ENCODE measurements at places on chromosomes 12 and 14. TPM values are rescaled to one million over a fixed set of nuclear protein-coding genes. Genes with fewer than 3 reads are reported as not detected.

The PRKCH gene
- 2.0 TPM for total RNA-seq

GRCh38 chr14:93214598-93214997 is 7.5 kb downstream of the UBR7 start:
- no peak for DNase-seq

- no peak for DNase-seq
Observed at GRCh38 chr14:54864526-54864925, 38.1 kb downstream of the GCH1 start.

The ESRRB gene
- not detected for total RNA-seq

GRCh38 chr14:97329701-97330100 is 532.5 kb downstream of the VRK1 start:
- DNase-seq: no peak

DNA sequence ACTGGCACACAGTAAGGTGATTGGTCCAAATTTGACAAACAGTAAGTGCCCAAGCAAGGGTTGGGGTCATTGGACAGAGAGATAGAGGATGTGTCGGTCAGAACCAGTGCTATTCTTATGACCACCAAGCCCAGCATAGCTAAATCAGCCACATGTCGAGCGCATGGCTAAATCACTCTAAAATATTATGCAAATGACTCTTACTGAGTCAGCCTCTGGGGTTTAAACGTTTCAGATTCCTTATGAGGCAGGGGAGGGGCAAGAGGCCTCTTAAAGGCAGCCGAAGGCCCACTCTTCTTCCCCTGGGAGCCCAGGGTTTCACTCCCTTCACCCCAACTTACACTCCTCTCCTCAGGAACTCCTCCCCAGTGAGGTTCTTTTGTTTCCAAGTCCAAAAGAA is 603 bp upstream of the ENDOU start:
- DNase-seq: no peak

DNA sequence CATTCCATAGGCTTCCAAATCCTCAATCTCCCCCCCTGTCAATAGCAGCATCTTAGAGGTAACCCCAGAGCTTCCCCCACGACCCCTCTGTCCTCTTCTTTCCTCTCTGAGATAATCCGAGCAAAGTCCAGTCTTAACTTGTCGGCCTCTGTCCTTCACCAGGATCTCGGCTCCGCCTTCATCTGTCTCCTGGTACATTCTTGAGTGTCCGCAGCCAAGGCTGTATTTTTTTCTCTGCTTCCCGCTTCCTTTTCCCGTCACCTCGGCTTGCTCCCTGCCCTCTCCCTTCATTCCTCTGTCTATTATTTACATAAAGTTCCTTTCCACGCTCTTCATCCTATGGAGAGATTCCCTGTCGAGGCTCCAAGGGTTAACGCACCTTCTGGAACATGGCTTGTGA is 153.9 kb upstream of the GSC start:
- no peak for DNase-seq

GRCh38 chr12:47910486-47910885 is 5.7 kb upstream of the VDR start:
- no peak for DNase-seq

DNA sequence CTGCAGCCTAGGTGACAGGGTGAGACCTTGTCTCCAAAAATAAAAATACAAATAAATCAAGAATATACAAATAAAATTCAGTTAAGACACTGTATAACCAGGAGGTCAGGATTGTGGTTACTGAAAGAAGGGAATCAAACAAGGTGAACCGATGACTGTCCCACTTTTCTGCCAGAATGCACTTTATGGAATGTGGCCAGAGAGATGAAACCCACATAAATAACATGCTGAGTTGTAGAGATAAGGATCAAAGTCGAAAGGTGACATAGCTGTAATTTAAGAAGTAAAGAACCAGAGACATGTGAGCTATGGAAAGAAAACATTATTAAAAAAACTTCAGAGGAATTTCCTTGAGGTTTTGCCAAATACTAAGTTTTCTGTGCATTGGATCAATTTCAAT is 1098.2 kb upstream of the USP15 start:
- no peak for DNase-seq

The SYNDIG1L gene
- total RNA-seq: not detected

DNA sequence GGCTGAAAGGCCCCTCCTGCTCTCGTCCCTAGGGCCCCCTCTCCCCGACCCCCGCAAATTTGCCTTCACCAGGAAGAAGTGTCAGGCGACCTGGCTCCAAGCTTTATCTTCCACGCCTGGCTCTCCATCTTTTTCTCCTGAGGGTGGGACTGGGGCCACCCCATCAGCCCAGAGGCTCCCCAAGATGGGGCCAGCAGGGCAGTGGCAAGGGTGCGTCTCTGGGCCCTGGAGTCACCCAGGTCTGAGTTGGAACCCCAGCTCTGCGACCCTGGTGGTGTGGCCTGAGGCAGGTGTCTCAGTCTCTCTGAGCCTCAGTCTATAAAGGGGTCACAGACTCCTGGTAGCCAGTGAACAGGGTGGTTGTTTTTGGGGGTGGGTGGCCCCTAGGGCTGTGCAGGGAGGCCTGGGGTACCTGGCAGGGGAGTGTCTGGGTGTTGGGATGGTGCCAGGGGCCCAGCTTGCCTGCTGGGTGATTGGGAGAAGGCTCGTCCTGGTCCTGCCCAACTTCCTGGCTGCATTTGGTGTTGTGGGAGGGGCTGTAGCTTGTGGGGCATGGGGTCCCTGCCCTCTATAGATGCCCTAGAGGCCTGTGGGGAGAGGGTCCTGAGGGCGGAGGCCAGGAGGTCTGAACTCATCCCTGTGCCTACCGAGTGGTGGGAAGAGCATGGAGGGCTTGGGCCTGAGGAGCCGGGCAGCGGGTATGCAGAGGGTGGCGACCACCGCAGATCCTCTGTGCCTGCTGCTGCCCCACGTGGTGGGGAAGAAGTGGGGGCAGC is 7.6 kb downstream of the KIF26A start:
- DNase-seq: no peak

DNA sequence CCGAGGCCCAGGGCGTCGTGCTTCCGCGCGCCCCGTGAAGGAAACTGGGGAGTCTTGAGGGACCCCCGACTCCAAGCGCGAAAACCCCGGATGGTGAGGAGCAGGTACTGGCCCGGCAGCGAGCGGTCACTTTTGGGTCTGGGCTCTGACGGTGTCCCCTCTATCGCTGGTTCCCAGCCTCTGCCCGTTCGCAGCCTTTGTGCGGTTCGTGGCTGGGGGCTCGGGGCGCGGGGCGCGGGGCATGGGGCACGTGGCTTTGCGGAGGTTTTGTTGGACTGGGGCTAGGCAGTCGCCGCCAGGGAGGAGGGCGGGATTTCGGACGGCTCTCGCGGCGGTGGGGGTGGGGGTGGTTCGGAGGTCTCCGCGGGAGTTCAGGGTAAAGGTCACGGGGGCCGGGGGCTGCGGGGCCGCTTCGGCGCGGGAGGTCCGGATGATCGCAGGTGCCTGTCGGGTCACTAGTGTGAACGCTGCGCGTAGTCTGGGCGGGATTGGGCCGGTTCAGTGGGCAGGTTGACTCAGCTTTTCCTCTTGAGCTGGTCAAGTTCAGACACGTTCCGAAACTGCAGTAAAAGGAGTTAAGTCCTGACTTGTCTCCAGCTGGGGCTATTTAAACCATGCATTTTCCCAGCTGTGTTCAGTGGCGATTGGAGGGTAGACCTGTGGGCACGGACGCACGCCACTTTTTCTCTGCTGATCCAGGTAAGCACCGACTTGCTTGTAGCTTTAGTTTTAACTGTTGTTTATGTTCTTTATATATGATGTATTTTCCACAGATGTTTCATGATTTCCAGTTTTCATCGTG is 612 bp downstream of the MDM2 start:
- peak; percentile 86 for DNase-seq

- DNase-seq: peak; percentile 96
Observed at GRCh38 chr14:22614240-22614799, 16.2 kb downstream of the ABHD4 start.

The PIANP gene
- total RNA-seq: 0.24 TPM

DNA sequence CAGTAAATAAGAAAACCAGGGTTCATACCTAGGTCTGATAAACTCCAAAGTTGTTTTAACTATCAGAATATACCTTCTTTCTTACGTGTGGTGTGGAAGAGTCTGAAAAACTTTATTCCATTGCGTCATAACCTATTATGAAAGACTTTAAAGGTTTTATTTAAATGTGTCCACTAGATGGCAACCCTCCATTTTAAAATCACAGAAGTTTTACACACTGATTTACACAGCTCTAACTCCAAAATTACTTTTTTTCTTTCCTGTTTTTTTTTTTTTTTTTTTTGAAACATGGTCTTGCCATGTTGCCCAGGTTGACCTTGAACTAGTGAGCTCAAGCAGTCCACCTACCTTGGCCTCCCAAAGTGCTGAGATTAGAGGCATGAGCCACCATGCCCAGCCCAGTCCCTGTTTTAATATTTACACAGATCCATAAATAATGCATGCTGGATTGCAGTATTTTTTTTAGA is 17.3 kb upstream of the TMPRSS12 start:
- DNase-seq: peak; percentile 41

DNA sequence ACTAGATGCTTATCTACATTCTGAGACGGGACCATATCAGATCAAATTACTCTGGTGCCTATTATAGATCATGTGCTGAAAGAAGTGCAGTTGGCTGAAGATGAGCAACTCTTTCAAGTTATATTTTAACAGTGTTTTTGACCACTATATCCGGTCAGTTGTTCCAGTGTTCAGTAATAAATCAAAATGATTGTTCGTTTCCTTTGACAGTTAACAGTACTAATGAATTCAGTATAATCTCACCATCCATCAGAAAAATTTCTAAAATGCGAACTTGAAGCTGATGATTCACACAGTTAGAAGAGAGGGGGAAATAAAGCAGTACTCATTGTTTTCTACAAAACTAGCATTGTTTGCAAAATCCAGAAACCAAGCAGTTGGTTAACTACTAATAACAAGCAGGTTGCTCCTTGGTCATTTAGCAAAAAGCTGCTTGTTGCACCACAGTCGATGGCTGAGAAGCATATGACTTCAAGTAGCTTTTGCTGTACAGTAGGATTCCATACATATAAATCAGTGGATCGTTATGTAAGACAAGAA is 2.3 kb downstream of the RPS6KA5 start:
- DNase-seq: peak; percentile 83

The PRKD1 gene
- total RNA-seq: 4.0 TPM

- DNase-seq: no peak
Observed at GRCh38 chr12:68767191-68767590, 21.2 kb downstream of the SLC35E3 start.

DNA sequence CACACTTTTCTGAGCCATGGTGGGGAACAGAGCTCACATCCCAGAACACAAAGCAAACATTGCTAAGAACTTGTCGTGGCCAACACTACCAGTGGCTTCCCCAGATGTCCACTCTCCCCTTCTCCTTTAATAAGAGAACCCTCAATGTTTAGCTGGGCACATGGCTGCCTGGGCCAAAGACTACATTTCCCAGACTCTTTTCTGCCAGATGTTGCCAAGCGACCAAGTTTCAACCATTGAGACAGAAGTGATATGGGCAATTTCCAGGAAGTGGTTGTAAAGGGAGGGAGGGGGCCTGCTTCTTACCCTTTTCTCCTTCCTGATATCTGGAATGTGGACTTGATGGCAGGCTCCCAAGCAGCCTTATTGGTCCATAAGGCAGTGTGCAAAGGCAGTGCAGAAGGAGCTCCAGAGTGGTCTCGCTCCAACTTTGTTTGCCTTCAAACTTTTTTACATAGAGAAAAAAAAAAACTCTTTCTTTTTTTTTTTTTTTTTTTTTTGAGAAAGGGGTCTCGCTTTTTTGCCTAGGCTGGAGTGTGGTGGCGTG is 24.9 kb upstream of the JDP2 start:
- no peak for DNase-seq

GRCh38 chr12:7061596-7061995 is 1.1 kb downstream of the C1S start:
- DNase-seq: no peak

The DERA gene
- 43.1 TPM for total RNA-seq

DNA sequence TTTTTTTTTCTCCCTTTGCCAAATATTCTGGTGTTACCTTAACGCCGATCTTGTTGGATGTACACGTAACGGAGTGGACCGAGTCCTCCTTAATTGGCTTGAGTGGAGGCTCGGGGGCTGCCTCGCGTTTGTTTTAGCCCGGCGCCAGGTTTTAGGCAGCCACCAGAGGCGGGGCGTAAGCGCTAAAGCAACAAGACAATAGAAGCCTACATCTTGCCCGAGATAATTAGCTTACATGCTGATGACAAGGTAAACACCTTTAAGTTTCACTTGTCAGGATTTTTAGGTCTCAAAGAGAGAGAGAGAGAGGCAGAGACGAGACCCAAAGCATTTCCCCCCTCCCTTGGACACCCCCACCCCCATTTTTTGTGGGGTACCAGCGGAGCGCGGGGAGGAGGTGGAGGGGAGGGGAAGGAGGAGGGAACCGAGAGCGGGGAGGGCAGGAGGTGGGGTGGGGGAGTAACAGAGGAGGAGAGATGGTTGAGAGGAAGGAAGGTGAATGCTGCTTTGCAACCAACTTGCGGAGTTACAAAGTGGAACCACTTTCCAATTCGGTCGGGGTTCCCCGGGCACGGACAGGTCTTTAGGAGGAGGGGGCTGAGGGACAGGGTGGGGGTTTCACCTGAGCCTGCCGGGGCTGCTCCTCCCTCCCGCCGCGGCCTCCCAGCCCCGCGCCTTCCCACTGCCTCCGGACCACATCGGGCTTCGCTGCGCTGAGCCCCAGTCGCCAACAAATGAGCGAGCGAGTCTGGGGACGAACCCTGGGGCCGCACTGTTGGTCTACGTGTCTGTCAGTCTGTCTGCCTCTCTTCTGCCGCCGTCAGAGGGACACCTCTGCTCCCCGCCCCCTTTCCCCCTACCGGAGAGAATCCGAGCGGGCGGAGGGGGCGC is at the start of gene NKX2-1:
Gene NKX2-1, minus strand, starts transcription at position 802 of the 891 bp plus-strand sequence. Its CDS starts 103 bp downstream, at position 699.
- DNase-seq: no peak

The CABP1 gene
- not detected for total RNA-seq

- DNase-seq: peak; percentile 53
Observed at GRCh38 chr14:36057452-36058116, 118.9 kb downstream of the PTCSC3 start.

DNA sequence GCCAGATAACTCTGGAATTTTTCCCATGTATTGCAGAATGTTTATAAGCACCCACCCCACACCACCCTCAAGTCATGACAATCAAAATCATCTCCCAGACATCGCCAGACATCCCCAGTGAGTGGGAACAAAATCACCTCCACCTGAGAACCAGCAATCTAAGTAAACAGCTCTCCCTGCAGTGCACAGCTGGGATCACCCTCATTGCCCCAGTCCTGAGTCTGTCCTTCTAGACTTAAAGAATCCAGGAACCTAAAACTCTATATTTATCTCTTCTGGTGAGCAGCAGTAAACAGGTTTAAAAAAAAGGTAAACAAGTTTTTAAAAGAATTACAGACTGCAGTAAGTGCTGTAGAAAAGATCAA is 43.3 kb upstream of the CMKLR1 start:
- DNase-seq: no peak

- no peak for DNase-seq
Observed at GRCh38 chr12:15494329-15495046, 172.2 kb downstream of the PTPRO start.

Data from A172 (cell line).